Activated T-cell treated with anti-CD3 and anti-CD28 coated beads, Interleukin-2, amount 50 U/mL, for 48 hours (primary cell): ENCODE measurements at places on chromosomes 11 and 22.

GRCh38 chr11:9377036-9377435 is 7.4 kb upstream of the IPO7 start:
- no peak for DNase-seq

GRCh38 chr11:69180226-69180625 is 24.5 kb downstream of the SMIM38 start:
- DNase-seq: no peak

DNA sequence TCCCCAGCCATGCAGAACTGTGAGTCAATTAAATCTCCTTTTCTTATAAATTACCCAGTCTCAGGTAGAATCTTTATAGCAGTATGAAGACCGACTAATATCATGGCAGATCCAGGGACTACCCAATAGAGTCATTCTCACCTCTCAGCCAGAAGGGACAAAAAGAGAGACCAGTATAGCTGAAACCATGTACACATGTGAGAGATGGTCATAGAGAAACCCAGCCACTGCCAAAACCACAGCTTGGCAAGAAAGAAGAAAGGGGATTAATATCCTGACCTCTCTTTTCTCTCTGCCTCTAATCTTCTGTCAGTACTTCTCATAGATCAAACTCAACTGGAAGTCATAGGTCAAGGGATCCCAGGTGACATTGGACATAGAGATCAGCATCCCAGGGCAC is 109.8 kb downstream of the CCDC34 start:
- no peak for DNase-seq

GRCh38 chr11:26599425-26599824 is 27.4 kb upstream of the MUC15 start:
- DNase-seq: no peak

- peak; percentile 66 for DNase-seq
Observed at GRCh38 chr11:62539238-62539925, 7.2 kb downstream of the AHNAK start.

DNA sequence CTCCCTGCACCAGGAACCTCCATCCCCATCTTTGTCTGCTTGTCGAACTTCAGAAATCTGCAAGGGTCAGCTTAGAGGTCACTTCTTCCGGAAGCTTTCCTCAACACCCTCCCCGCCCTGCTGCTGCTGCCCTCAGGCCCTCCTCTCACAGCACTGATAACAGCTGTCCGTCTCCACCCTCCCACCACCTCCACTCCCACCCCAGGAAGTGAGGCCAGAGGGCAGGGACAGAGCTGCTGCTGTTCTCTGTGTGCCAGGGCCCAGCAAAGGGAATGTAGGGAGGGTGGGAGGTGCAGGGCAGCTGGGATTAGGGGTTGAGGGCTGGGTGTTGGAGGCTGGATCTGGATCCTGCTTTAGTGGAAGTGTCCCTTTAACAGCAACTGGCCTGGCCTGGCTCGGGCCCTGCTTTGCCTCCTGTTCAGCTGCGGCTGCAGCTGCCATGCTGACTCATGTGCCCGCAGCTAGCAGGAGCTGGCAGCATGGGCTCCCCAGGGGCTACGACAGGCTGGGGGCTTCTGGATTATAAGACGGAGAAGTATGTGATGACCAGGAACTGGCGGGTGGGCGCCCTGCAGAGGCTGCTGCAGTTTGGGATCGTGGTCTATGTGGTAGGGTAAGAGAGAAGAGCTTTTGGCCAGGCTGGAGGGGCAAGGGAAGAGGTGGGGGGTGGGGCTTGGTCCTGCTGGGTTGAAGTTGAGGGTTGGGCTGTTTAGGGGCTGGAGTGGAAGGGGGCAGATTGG is at the start of gene P2RX6:
P2RX6 (plus strand) TSS at position 440 of the 740 bp plus-strand sequence; CDS start at position 450, 10 bp downstream.
- peak; percentile 25 for DNase-seq

- DNase-seq: no peak
Observed at GRCh38 chr22:42060489-42060888, 10.1 kb downstream of the NAGA start.

DNA sequence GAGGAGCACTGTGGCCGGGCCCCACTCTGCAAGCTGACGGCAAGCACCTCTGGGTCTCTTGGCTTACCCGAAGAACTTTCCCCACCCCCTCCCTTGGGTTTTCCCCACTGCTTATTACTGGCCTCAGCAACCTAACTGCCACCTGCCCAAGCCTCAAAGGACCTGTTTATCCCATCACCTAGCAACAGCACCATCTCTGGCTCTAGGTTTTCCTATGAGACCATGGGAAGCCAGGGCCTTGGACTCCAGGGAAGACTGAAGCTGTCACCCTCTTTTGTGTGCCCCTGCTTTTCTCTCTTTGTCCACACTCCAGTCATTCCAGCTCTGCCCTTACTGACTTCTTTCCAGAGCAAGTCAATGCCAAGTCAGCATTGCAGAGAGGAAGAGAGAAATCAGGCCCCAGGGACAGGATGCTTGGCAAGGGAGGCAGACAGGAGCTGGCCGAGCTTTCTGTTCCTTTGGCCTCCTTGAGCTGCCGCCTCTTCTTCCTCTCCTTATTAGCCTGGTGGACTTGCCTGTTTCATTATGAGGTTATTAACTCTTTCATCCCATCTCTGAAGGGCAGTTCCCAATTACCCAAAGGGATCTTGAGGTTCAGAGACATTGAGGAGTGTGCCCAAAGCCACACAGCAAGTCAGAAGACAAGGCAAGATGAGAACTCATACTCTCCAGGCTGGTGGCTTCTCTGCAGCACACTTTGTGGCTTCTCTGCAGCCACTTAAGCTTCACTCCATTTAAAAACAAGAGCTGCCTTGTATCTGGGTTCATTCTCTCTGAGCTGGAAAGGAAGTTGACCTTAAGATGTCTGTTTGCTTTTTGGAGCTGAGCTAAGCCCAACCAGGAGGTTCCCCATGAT is at the start of gene SMIM35:
SMIM35 (minus strand) TSS at position 51 of the 856 bp plus-strand sequence. CDS start 206 bp downstream, outside the sequence.
- no peak for DNase-seq

GRCh38 chr22:35400501-35400790 is 506 bp downstream of the MCM5 start:
- no peak for DNase-seq

DNA sequence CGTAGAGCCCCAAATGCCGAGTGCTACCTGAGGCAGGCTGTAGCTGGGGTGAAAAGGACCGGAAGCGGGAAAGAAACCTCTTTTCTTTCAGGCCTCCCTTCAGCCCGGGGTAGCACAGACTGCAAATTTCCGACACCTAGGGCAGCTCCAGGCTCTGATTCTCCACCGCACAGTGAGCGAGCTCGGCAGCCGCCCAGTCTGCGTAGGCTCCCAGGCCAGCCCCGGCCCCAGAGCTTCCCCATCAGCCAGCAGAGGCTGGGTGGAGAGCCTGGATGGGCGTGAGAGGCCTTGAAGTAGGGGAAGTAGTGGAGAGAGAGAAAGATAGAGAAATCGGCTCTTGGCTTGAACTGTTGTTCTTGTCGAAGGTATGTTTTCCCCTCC is 9.3 kb upstream of the PAX6 start:
- DNase-seq: peak; percentile 25

DNA sequence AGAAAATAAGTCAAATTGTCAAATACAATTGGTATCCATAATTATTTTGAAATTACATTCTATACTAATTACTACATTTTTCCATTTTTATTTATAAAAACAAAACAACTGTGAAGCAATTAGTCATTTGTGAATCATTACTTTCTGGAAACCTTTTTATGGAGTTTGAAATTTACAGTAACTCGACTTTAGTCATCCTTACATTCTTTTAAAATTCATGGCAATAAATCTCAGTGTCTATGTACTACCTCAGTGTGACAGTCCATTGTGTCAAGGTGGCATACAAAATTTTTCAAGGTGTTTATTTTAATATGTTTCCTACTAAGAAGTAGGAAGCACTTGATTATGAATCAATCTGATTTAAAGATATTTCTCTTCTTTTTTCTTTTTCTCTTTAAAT is 1949.4 kb upstream of the RAG2 start:
- no peak for DNase-seq

GRCh38 chr11:20036626-20037335 is 123.5 kb downstream of the DBX1 start:
- DNase-seq: no peak

- DNase-seq: peak; percentile 81
Observed at GRCh38 chr11:61587951-61588727, 7.3 kb upstream of the SYT7 start.

GRCh38 chr22:17131686-17132085 is 10.5 kb upstream of the TMEM121B start:
- no peak for DNase-seq

- no peak for DNase-seq
Observed at GRCh38 chr11:15901054-15901453, 455.3 kb downstream of the SOX6 start.

DNA sequence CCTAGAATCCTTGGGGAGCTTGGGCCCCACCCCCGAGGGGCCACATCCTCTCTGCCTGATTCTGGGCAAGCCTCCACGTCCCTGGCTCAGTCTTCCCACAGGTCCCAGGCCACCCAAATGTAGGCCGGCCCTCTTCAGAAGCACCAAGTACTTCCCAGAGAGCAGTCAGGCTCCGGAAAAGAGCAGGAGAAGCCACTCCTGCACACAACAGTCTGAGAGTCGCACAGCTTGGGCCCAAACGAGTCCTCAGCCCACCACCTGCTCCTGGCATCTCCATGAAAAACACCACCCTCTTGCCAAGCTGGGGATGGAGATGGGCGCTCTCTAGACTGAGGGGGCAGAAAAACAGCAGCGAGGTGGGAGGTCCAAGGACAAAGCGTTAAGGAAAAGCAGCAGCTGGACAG is 15.4 kb downstream of the EHD1 start:
- DNase-seq: peak; percentile 48

GRCh38 chr11:32012049-32012448 is 78.8 kb upstream of the RCN1 start:
- DNase-seq: no peak

DNA sequence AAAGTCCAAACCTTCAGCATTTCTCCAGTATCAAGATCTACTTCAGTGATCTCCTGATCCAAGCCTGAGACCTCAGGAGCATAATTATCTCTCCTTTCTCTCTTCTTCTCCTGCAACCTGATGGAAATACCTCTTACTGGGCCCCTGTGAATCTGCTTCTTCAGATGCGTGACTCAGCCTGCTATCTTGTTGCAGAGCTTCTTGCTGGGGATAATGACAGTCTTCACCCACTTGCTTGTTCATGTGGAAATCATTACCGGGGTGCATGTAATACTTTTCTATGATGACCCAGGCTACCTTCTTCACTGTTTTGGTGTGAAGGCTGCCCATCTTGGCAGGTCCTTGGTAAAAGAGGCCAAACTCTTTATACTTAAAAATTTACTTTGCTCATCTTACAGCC is 140.0 kb upstream of the POU2AF2 start:
- no peak for DNase-seq

DNA sequence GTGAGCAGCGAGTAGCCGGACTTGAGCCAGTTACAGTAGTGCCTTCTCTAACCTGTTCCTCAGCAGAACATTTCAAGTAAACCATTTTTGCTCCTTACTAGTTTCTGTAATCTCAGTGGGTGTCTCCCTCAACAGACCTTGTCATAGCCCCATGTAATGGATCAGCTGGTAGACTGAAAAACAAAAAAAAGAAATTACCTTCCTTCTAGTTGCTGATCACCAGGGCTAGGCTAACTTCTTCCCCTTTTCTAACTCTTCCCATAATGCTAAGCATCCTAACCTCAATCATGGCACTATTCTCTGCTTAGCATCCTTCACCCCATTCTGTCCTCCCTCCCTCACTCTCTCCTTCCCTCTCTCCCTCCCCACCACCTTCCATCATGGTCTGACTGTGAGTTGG is 35.8 kb upstream of the CBX6 start:
- no peak for DNase-seq

GRCh38 chr22:47990481-47990880 is 1228.0 kb downstream of the TBC1D22A start:
- DNase-seq: no peak

- DNase-seq: no peak
Observed at GRCh38 chr11:28739489-28740280, 631.5 kb downstream of the METTL15 start.

GRCh38 chr11:61042961-61043540 is 59.2 kb upstream of the CD5 start:
- DNase-seq: peak; percentile 49

DNA sequence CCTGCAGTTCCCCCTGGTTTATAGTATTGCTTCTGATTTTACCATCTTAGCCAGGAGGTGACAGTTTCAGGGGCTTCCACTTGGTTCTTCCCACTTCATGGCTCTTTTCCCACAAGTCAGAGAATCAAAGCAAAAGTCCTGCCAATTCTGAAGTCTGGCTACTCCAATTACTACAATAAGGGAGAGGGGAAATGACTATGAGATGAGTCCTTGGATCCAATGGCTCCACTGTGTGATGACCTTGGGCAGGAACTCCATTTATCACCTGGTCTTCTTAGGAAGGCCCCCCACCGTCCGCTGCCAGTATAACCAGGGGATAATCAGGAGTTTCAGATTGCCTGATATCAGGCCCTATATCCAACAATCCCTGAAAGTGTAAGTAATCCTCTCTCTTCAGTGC is 31.6 kb upstream of the CCND1 start:
- DNase-seq: no peak

- DNase-seq: no peak
Observed at GRCh38 chr11:121688055-121688491, 235.3 kb upstream of the SORL1-AS1 start.

DNA sequence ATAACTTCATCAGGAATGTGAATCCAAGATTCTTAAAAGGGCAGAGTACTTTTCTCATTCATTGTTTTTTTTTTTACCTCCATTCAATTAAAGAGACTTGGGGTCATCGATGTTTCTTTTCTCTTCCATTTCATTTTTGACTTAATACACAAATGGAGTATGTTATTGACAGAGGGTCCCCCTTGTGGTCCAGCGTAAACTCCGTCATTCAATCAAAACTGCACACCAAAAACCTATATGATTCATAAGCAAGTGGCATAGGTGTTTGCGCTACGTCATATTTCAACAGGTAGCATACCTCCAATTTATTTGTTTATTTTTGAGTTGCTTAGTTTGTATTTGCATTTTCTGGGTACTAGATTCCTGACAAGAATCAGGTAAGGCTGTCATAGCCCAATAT is 12.7 kb upstream of the FOLH1 start:
- no peak for DNase-seq

DNA sequence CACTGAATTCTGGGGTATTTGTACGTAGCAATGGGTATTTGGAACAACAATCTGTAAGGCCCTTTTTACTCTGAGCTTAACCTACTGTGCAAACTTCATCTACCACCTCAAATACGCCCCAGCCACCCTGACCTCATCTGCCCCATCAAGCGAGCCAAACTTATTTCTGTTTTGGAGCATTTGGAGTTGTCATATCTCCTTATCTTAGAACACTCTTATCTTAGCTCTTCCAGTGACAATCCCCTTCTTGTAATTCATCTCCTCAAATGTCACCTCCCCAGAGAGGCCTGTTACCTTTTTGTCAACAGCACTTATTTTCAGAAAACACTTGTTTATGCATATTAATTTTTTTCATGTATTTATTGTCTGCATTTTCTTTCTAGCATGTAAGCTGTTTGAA is 4.7 kb upstream of the MSANTD2 start:
- DNase-seq: no peak
